ENCODE measurements at places on chromosomes 12 and 14.

DNA sequence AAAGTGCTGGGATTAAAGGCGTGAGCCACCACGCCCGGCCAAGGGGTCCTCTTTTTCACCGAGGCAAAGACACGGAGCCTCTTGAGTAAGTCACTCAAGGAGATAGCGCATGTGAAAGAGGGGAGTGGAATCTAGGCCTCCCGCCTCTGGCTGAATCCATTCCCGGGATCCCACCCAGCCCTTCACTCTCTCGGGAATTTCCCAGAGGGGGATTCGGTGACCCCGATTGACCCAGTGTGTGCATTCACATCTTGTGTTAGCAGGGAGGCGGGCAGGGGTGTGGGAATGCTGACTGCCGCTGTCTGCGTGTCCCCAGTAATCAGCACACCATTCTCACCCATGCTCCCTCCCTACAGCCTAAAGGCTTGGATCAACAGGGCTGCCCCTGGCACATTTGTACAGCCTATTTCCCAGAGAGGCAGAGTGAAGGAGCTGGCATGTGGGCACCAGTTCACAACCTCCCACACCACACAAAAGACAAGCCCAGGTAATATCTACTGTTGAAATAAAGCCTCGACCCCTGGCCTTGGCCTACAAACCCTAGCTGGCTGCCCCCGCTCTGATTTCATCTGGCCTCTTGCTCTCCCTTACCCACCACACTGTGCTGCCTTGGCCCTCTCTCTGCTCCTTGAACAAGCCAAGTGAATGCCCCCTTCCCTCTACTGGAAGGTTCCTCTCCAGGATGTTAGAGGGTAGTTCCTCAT lies 1.3 kb upstream of the LTBP2 start:
- no peak for DNase-seq

DNA sequence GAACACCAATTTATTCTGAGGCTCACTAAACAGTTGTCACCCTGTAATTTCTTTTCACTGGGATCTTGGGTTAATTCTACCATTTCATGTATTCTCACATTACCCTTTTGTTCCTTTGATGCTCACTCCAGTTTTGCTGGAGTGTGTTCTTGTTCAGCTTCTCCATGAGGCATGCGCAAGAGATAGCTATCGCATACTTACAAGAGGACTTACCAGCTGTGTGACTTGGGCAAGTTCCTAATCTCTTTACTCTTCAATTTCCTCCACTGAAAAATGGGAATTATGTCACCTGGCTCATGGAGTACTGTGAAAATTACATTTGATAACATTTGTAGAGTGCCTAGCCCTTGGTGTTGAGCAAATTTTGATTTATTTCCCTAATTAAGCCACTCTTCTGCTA lies 56.5 kb upstream of the JDP2 start:
- no peak for DNase-seq

DNA sequence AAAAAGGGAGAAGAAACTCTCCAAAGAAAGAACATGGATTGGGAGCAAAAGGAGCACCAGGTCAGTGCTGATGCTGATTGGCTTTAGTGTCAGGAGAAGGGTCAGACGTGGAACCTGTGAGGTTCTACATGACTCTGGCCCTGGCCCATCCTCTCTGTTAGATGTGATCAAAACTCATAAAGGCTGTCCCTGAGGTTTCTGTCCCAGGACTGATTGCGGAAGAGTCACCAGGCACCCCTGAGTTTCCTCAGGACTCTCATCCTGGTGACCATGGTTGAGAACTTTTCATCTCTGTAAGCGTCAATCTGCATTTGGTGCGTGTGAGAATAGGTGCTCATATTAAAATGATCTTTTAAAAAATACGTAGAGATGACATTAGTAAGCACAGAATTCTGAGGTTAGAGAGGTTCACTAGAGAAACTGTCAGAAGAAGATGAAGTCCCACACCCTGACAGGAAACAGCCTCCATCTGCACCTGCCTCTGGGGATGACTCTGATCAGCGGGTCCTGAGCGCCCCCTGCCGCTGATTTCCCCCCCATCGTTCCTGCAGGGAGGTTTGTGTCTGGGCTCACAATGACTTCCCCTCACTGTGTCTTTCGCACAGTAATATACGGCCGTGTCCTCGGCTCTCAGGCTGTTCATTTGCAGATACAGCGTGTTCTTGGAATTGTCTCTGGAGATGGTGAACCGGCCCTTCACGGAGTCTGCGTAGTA lies 741.8 kb downstream of the TMEM121 start:
- DNase-seq: peak; percentile 81

DNA sequence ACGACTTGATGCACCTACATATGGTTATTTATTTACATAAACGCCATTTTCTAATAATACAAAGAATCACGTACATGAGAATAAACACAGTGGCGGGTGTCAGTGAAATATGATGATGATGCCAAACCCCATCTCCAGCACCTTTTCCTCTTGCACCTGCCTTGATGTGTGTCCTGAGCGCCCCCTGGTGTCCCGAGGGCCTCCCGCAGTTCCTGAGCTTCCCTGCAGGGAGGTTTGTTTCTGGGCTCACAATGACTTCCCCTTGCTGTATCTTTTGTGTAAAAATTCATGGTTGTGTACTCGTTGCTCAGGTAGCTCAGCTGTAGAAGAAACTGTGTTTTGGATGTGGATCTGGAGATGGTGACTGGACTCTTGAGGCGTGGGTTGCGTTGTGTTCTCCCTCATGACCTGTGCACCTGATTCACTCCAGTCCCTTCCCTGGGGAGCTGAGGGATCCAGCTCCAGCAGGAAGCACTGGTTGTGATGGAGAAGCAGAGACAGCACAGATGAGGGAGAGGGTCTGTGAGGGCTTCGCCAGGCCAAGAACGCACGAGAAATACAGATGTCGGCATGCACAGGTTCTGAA lies 1037.8 kb downstream of the TMEM121 start:
- peak; percentile 46 for DNase-seq

DNA sequence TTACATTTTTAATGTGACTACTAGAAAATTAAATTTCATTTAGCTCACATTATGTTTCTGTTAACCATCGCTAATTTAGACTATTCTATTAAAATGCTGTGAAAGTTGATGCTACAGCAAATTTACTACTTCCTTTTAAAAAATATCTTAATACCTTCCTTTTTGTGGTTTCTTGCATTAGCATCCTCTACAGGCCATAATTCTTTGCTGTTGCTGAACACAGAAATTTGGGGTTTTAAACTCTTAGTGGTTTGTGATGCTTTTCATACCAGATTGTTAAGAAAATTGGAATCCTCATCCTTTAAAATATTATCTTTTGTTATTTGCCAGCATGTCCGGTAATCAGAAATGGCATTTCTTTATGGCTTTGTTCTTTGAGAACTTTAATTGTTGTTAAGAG lies 18.1 kb downstream of the WNK1 start:
- no peak for DNase-seq

- no peak for DNase-seq
These were observed 345.9 kb upstream of the RGS6 start for GRCh38 chr14:71586131-71586897.

GRCh38 chr14:33062476-33062875 lies 123.8 kb downstream of the NPAS3 start:
- no peak for DNase-seq

- no peak for DNase-seq
These were observed 1.1 kb upstream of the TM9SF1 start for GRCh38 chr14:24196071-24197055.

DNA sequence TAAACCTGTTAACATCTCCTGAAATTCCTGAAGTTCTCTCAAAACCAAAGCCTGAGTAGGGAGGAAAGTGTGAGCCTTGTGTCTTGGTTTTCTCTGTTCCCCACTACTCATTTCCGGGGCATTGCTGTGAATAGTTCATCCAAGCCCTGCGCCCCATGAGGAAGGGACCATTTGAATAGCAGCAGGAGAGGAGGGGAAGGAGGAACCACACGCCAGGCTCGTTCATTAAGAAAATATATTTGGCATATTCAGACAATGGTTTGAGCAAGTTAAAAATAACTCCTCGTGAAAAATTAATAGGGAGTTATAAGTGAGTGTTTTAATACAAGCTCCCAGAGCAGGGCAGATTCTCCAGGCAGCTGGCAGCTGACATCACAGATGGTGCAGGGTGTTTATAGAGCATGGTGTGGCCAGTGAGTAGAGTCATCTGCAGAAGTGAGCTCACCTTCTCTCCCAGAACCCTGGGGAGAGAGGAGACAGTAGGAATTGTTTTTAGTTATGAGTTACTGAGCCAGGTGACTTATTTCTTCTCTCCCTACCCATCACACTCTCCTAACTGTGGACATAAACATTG lies 29.5 kb upstream of the CISTR start:
- DNase-seq: no peak

DNA sequence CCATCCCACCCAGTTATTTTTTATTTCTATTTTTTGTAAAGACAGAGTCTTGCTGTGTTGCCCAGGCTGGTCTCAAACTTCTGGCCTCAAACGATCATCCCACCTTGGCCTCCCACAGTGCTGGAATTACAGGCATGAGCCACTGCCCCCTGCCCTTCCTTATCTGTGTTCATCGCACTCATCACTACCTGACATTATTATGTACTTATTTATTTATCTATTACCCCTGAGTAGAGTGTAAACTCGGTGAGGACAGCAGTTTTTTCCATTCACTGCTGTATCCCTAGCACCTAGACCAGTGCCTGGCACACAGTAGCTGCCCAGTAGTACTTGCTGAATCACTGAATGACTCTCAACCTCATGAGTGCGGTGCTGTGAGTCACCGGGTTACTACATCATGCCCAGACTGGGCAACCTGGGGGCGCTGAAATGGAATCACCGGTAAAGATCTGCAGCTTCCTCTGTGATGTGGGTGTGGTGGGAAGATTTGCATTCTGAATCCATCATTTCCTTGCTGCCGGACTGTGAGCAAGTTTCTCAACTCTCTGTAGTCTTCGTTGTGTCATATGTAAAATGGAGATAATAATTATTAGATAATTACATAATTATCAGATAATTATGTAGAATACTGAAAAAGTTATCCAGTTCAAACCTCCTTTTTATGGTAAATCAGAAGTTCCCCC lies 81.9 kb upstream of the USP44 start:
- no peak for DNase-seq

DNA sequence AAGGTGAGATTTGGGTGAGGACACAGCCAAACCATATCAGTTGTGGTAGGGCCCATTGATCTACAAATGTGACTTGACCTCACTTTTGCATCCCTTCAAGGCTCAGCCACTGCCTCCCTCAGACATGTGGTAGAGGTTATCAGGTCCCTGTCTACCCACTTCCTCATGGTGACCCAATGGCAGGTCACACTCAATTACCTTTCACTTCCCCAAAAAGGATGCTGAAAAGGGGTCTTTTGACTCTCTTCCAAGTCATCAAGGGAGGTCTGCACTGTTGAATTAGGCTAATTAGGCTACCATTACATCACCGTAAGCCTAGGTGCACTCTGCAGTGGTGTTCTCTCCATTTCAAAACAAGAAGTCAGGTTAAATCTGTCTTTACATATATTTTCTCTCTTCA lies 22.6 kb upstream of the DRAM1 start:
- no peak for DNase-seq

DNA sequence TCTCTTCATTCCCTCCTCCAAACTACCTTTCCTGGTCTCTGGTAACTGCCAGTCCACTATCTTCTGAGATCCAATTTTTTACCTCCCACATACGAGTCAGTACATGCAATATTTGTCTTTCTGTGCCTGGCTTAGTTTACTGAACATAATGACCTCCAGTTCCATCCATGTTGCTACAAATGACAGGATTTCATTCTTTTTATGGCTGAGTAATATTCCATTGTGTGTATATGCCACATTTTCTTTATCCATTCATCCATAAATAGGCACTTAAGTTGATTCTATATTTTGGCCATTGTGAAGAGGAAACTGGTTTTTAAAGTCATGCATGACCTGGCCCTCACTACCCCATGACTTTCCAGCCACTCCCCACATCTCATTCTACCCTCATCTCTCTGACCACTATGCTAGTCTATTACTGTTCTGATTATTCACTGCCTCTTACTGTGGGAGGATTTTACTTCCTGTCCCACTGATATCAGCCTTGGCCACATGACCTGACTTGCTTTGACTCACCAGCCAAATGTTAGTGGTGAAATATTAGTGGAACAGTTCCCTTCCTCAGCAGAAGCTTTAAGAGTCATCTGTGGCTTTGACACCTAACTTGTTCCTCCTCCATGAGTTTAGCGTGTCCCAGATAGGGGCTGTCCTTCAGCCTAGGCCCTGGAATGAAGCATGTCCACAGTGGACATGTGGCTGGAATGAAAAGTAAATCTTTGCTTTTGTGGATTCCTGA lies 52.2 kb downstream of the GOLGA5 start:
- no peak for DNase-seq

- no peak for DNase-seq
These were observed 916.5 kb downstream of the TMEM121 start for GRCh38 chr14:106442857-106443256.

DNA sequence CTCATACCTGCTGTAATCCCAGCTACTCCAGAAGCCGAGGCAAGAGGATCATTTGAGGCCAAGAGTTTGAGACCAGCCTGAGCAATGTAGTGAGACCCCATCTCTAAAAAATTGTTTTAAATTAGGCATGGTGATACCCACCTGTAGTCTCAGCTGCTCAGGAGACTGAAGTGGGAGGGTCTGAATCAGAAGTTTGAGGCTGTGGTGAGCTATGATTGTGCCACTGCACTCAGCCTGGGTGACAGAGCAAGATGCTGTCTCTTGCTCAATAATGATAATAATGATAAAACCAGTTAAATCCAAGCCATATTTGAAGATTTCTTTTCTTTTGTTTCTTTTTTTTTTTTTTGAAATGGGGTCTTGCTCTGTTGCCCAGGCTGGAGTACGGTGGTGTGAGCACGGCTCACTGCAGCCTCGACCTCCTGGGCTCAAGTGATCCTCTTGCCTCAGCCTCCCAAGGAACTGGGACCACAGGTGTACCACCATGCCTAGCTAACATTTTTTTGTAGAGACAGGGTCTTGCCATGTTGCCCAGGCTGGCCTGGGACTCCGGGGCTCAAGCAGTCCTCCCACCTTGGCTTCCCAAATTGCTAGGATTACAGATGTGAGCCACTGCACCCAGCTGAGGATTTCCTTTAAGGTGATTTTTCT lies 12.8 kb downstream of the PSMA6 start:
- no peak for DNase-seq

DNA sequence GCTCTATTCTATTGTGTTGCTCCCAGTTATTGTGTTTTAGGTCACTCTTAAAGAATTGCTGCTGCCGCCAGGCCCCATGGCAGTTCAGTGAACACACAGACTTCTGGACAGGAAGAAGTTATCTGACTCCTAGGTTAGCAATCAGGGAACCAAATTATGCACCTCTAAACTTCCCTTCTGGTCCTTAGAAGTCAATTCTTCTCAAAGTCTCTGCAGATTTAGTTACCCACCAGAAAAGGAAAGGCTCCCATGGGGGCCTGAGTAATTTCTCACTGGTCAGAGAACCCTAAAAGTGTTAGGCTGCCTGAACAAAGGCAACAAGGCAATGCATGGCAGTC lies 10.0 kb downstream of the EMP1 start:
- no peak for DNase-seq

GRCh38 chr12:101566318-101566717 lies 28.5 kb upstream of the MYBPC1 start:
- DNase-seq: no peak

DNA sequence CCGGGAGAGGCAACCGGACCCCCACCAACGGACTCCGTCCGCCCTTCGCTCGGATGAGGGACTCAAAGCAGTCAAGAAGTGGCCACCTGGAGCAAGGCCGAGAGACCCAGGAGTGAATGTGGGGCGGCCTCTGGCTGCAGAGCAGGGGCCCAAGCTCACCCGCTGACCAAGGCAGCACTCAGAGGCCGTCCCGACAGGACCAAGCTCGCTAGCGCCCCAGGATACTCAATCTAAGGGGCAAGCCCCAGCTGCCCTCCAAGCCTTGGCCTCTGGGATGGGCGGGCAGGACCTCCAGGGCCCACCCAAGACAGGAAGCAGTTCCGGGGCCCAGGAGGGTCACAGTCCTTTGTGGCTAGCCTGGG lies 936 bp downstream of the AKT1 start:
- no peak for DNase-seq

GRCh38 chr14:101601606-101602465 lies 40.5 kb downstream of the DIO3 start:
- DNase-seq: no peak
